ENCODE measurements at places on chromosomes 5 and 9.

GRCh38 chr9:14094491-14094890 lies 219.4 kb downstream of the NFIB start:
- DNase-seq: no peak

DNA sequence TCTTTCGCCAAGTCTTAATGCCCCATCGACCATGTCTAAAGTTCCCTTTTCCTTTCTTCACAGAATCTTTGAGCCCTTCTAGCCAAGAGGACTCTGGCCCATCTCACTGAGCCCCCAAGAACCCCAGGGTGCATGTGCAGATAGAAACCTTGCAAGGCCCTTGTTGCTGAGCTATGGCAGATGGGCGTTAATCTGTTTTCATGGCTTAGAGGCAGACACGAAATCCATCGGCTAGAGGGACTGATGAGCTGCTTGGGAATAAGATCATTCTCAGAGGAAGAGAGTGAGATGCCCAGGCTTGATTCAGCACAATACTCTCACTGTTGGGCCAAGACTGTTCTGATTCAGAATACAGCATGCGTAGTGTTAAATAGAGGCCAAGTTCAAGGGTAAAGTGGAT lies 262.5 kb upstream of the C9orf72 start:
- peak; percentile 86 for DNase-seq

DNA sequence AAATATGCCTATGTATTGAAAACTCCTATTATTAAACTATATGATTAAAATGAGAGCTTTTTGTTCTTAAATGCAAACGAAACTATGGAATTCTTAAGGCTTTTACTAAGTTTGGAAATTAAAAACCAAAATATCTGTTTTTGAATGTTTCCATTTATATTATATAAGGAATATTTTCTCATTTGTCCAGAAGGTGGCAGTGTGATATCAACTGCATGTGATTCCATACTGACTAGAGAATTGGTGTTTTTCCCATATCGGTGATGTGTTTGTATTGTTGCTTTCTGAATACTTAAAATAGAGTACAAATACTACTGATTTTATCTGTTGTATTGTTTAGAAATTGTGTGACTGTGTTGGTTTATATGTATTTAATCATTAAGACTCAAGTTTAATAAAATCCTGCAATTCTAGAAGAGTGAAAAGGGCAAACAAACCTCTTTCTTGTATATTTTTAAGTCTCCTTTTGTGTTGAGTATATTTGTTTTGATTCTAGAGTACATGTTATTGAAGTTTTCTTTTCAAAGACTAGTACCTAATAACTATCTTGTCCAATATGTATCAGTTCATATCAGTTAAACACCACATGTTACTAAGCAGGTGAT lies 320.8 kb downstream of the CCDC171 start:
- no peak for DNase-seq

GRCh38 chr5:118701791-118702190 lies 286.6 kb downstream of the DTWD2 start:
- DNase-seq: no peak

GRCh38 chr5:13003457-13003856 lies 941.0 kb downstream of the DNAH5 start:
- no peak for DNase-seq

DNA sequence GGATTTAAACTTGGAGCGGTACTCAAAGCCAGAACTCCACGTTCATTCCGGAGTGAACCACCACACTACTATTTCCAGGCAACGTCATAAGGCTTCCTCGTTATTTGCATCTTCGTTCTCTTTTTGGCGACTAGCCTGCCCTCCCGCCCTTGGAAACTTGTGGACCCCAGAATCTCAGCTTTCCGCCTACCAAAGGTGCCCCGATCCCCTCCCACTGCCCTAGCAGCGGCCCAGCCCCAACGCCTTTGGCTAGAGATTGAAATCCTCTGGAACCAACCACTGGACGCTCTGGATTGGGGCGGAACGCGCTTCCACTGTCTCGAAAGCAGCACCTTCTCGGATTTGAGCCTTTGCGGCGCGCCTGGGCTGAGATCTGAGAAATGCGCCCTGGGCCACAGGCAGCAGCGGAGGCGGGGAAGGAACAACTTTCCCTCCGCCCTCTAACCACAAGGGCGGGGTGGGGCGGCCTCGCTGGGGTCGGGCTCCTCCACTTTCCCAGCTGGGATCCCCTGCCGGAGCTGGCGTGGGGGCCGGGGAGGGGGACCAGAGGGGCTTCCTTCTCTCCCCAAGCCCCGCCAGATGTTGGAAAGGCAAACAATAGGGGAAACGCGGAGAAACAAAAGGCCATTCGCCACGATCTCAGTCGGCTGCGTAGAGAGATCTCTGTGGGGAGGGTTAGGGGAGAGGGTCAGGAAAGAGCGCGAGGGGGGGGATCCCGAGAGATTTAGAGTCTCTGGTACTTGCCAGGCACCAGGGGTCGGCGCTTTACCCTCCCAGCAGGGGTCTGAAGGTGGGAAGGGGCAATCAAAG lies 1.3 kb downstream of the MOB3B start:
- DNase-seq: peak; percentile 21

- peak; percentile 61 for DNase-seq
Measured at GRCh38 chr5:17951392-17952169, 317.3 kb downstream of the TAF11L14 start.

GRCh38 chr5:79754865-79755555 lies 65.4 kb downstream of the CMYA5 start:
- no peak for DNase-seq

DNA sequence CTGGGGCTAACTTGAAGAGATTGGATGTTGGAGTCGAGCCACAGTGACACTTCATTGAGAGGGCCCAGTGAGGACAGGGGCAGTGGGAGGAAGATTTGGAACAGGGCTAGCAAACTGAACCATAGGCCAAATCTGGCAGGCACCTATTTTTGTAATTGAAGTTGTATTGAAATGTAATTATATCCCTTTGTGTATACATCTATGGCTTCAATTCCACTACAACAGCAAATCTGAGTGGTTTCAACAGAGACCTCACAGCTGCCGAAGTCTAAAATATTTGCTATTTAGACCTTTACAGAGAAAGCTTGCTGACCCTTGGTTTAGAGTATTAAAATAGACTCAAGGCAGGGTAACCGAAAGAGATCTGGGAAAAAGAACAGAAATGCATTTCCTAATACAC lies 4.7 kb upstream of the TNFSF8 start:
- no peak for DNase-seq

- no peak for DNase-seq
Measured at GRCh38 chr5:83219077-83219476, 141.7 kb downstream of the XRCC4 start.

- no peak for DNase-seq
Measured at GRCh38 chr9:96420468-96421219, 2.5 kb upstream of the ZNF367 start.

DNA sequence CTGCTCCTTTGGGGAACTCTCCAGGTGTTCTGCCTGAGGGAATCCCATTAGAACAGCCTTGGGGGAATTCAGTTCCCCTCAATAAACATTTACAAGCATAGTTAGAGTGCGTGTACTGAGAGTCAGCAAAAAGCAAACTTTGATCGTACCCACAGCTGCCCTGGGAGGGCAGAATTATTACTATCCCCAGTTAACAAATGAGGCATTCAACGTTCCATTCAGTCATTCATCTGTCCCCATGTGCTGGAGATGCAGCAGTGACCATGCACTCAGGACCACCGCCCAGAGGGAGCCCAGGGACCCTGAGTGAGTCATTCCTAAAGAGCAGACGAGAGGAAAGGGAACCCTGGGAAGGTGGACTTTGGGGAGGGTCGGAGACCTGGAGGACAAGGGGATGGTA lies 19.1 kb upstream of the TTLL11 start:
- DNase-seq: no peak

GRCh38 chr9:93944011-93944410 lies 11.1 kb downstream of the BARX1 start:
- DNase-seq: no peak

DNA sequence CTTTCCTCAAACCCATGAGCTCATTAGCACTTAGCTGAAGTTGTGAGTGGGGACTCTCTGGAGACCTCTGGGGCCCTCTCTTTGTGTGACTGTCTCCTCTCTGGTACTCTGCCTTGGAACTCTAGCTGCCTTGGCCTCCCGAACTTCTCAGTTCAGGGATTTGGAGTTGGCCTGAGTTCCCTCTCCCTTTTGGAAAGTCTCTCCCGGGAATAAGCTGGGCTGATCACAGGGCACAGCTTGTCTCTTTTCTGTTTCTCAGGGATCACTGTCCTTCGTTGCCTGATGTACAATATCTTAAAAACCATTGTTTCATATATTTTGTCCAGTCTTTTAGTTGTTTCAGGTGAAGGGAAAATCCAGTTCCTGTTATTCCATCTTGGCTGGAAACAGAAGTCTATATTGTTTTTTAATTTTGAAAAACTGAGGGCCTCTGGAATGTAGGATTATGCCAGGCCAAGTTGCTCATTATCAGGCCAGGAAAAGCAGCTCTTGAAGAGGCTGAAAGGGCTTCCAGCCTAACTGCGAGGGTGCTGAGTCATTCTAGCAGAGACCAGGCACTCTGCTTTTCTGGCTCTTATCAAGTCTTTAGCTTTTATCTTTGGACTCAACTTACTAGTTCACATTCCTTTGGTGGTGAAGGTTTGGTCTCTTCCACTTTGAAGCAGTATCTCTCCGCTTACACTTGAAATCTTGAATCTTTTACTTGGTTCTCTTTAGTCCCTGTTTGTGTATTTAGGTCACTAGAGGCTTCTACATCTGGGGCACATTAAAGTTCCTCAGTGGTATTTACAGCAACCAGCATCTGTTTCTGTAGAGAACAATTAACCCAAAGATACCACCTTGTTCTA lies 8.4 kb upstream of the RGS3 start:
- DNase-seq: no peak

DNA sequence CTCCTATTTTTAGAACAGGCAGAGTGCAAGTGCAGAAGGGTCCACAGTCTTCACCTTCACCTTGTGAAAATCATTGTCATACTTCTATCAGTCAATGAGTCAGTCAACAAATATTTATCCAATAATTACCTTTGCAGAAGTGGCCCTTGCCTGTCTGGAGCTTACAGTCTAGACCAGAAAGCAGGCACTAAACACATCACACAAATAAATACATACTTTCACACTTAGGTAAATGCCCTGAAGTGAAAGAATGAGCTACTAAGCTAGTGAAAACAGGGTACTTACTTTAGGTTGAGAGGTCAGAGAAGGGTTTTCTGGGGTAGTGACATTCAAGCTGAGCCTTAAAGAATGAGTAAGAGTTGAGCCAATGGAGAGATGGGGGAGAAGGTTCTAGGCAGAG lies 421.9 kb upstream of the ADAMTSL1 start:
- DNase-seq: no peak
